Colonic mucosa (tissue), 4 donors: ENCODE measurements at places on chromosomes 11 and 22. TPM values are rescaled to one million over a fixed set of nuclear protein-coding genes. Genes with fewer than 3 reads are reported as not detected.

The DENND5A gene
- total RNA-seq = 7.0 TPM

The HINFP gene
- total RNA-seq = 33.3 TPM

The TMEM121B gene
- 0.12 TPM for total RNA-seq

The OR6T1 gene
- total RNA-seq = not detected

The MUC5AC gene
- total RNA-seq = 0.20 TPM

The MICALL1 gene
- 27.3 TPM for total RNA-seq

The SAAL1 gene
- 22.2 TPM for total RNA-seq

The ADM2 gene
- total RNA-seq = 5.1 TPM

The RAG2 gene
- total RNA-seq = not detected

The SLC22A9 gene
- total RNA-seq = not detected

The BAIAP2L2 gene
- 59.1 TPM for total RNA-seq

The TMPRSS5 gene
- 0.11 TPM for total RNA-seq

The CTSC gene
- total RNA-seq = 147 TPM

The TPBGL gene
- 0.15 TPM for total RNA-seq

The CFAP300 gene
- total RNA-seq = not detected

The PHF21A gene
- 17.0 TPM for total RNA-seq

The ROBO3 gene
- total RNA-seq = 7.8 TPM

The OR1S2 gene
- not detected for total RNA-seq

The SEZ6L gene
- total RNA-seq = not detected

The OR51I1 gene
- not detected for total RNA-seq

The KCNC1 gene
- 0.19 TPM for total RNA-seq

The UPK2 gene
- not detected for total RNA-seq

The KCNK7 gene
- 0.69 TPM for total RNA-seq

The DCHS1 gene
- total RNA-seq = 8.3 TPM

The PHETA2 gene
- 15.2 TPM for total RNA-seq

The SYCE3 gene
- not detected for total RNA-seq

The CCDC89 gene
- 1.4 TPM for total RNA-seq

The IRAG1 gene
- total RNA-seq = 18.7 TPM

The CTTN gene
- total RNA-seq = 249 TPM

The BIK gene
- 31.4 TPM for total RNA-seq

The BDNF gene
- 0.40 TPM for total RNA-seq

The P2RX6 gene
- total RNA-seq = 0.27 TPM

The UBQLN3 gene
- not detected for total RNA-seq

The RCOR2 gene
- total RNA-seq = 5.2 TPM

The OR52H1 gene
- not detected for total RNA-seq

The SAA4 gene
- not detected for total RNA-seq

The EXPH5 gene
- 32.2 TPM for total RNA-seq

The SGSM1 gene
- total RNA-seq = 3.3 TPM

The LRRC74B gene
- not detected for total RNA-seq

The FGF4 gene
- total RNA-seq = not detected

The LMO2 gene
- total RNA-seq = 7.2 TPM

The LDLRAD3 gene
- total RNA-seq = 1.9 TPM

The SHISAL1 gene
- 6.6 TPM for total RNA-seq

The OVOL1 gene
- total RNA-seq = 29.0 TPM

The ASCL2 gene
- total RNA-seq = 16.4 TPM

The RAB3IL1 gene
- 3.7 TPM for total RNA-seq

The AASDHPPT gene
- 17.5 TPM for total RNA-seq

The C1QTNF5 gene
- total RNA-seq = 8.7 TPM

The OTOG gene
- not detected for total RNA-seq

The FOLH1 gene
- 0.69 TPM for total RNA-seq

The RBMXL2 gene
- total RNA-seq = not detected

The ST14 gene
- total RNA-seq = 604 TPM

The WBP2NL gene
- total RNA-seq = 1.1 TPM
